ENCODE measurements at places on chromosomes 6 and 20. TPM values are rescaled to one million over a fixed set of nuclear protein-coding genes. Genes with fewer than 3 reads are reported as not detected.

DNA sequence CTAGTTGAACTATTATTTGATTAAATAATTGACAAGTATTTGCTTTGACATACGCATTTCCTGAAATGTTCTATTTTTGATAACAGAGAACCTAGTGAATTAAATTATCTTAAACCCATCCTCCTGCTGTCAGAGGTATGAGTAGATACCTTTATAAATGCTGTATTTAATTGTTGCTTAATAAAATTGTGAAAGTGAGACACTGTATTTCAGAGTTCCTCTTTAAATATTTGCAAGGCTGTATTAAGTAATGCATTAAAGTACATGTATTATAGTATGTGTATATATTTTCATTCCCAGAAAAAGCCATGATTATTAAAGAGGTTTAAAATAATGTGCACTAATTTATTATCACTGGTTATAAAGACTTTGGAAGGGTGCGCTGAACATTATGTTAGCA is 483.8 kb downstream of the TFAP2B start:
- no peak for DNase-seq

DNA sequence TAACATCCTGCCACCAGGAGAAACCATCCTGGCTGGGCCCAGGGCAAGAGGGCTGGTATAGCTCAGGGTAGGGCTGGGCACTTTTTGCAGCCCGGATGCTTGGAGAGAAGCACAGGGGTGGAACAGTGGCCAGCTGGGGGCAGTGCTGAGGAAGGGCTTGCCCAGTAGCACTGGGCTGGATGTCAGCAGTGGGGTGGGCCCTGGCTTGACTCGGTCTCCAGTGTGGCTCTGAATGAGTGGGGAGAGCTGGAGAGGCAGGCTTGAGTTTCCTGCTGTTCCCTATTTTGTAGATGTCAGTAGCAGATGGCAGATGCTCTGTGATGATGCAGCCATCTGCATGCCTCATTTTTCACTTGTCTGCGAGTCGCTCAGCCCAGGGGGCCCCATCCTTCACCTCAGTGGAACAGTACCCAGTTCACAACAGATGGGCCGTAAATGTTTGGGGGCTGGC is 56.3 kb upstream of the TULP1 start:
- peak; percentile 27 for DNase-seq

- peak; percentile 81 for DNase-seq
Observed at GRCh38 chr20:36493801-36494114, 47.6 kb upstream of the MYL9 start.

DNA sequence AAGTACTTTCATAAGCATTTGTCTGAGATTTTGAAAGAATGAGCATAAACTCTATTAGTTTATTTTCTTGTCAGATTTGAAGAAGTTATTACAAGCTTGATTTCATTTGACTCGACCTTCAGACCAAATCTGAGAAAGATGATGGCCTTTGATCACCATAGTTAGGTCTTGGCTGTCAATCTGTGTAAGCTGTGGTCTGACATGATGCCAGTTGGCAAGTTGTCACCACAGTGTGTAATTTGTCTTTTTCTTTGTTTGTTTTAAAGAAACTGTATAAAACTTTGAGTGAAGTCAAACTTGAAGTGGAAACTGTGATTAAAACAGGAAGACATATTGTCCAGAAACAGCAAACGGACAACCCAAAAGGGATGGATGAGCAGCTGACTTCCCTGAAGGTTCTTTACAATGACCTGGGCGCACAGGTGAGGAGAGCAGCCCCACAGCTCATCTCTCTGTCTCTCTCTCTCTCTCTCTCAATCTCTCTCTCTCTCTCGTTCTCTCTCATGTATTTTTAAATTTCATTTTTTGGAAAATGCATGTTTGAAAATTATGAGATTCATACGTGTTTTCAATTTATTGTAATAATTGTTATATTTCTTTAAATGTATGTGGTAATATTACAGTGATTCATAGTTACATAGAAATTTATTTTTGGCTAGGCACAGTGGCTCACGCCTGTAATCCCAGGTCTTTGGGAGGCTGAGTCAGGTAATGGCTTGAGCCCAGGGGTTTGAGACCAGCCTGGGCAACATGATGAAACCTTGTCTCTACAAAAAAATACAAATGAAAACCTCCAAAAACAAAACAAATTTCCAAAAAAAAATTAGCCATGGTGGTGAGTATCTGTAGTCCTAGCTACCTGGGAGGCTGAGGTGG is 208.1 kb downstream of the UTRN start:
- DNase-seq: no peak

The POM121L2 gene
- total RNA-seq: not detected

DNA sequence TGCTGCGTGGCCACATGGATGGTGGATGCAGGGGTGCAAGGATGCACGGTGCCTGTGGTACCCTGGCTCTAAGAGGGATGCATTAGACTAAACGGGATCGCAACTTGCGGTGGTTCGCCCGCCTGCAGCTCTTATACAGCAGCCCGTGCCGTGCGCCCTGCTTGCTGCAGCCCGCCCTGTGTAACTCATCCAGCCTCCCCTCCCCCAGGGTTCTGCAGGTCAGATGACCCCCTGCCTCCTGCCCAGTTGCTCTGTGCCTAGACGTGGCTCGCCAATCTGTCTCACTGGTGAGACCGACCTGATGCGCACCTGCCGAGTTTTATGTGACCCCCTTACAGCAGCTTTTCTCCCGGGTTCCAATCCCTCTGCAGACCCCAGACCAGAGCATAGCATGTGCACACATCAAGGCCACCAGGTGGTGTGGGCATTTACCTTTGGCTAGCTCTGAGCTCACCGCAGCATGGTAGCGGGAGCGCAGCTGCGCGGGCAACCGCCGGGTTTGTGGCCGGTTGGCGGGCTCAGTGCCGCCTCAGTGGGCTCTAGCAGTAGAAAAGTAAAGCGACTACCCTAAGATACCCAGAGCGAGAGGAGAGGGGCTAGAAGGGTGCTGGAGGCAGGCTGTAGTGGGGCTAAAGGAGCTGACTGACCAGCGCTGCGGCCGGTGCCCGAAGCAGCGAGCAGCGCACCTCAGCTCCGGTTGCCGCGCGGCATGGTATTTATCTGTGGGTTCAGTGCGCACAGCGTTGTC is 693 bp upstream of the GNAS-AS1 start:
- no peak for DNase-seq

The CDC40 gene
- total RNA-seq: 32.0 TPM

GRCh38 chr6:152846825-152847224 is 96.2 kb downstream of the VIP start:
- no peak for DNase-seq

The CD83 gene
- total RNA-seq: 0.32 TPM

DNA sequence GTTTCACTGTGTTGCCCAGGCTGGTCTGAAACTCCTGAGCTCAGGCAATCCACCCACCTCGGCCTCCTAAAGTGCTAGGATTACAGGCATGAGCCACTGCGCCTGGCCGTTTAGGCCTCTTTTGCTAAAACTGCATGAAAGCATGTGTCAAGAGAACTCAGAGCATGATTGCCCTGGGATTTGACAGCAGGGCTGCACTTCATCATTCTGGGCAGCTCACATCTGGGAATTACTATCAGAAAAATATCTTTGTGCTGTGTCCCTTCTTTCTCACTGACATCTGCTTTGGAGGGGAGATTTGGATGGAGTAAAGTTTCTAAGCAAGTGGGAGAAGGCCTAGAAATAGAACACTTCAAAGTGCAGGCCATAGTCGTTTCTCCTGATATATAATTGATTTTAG is 59.6 kb upstream of the EIF2S2 start:
- peak; percentile 22 for DNase-seq

The PRND gene
- not detected for total RNA-seq

The SERINC3 gene
- 90.5 TPM for total RNA-seq

GRCh38 chr6:28764014-28764723 is 159.6 kb downstream of the TRIM27 start:
- no peak for DNase-seq

DNA sequence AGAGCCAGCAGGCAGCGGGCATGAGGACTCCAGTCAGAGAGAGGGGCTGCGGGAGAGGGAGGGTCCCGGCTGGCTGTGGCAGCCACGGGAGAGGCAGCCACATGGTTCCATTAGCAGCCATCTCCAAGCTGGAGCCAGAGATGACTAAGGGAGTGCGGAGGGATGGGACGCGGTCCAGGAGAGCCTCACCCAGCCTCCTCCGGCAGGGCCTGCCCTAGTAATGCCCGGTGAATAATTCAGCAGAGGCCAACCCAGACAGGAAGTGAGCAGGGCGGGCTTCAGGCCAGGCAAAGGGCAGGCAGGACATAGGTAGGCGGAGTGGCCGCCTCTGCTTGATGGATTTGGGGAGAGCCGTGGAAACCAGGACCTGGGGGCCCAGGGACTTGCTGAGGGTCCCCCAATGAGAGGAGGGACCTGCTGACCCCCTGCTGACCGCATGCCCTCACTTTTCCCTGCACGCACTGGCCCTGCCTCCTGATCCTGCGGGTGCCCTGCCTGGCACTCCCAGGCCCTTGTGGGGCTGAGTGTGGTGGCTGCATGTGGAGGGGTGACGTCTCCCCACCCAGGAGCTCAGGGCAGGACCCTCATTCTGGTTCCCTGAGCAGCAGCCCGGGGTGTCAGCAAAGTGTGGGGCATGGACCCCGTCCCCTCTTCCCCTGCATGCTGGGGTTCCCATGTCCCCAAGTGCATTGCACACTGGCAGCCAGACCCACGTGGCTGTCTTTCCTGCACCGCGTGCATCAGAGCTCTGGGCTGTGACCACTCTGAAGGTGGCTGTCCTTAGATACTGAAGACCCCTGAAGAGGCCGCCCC is 51.8 kb upstream of the SLCO4A1 start:
- DNase-seq: no peak

GRCh38 chr6:139429580-139430145 is 55.2 kb upstream of the CITED2 start:
- no peak for DNase-seq

The SLC13A3 gene
- 1.6 TPM for total RNA-seq

DNA sequence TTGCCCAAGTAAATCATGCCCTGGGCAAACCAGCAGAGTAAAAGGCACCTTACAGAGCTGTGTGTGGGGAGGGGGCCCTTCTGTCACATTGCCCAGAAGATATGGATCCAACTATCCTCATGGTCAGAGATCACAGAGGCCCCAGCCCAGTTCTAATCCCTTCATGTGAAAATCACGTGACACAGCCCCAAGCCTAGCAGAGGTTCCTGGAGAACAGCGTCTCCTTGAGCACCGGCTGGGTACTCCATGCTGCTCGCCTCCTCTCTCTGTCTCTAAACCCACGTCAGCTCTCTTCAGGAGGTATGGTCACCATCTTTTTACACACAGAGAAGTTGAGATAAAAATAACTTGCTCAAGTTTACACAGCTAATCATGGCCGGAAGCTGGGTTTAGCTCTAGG is 230.2 kb downstream of the ANKRD60 start:
- DNase-seq: no peak

GRCh38 chr20:9354579-9354978 is 159.8 kb upstream of the LAMP5 start:
- no peak for DNase-seq
